CD8-positive, alpha-beta T cell (primary cell): ENCODE measurements at places on chromosomes 1 and 21. TPM values are rescaled to one million over a fixed set of nuclear protein-coding genes. Genes with fewer than 3 reads are reported as not detected.

DNA sequence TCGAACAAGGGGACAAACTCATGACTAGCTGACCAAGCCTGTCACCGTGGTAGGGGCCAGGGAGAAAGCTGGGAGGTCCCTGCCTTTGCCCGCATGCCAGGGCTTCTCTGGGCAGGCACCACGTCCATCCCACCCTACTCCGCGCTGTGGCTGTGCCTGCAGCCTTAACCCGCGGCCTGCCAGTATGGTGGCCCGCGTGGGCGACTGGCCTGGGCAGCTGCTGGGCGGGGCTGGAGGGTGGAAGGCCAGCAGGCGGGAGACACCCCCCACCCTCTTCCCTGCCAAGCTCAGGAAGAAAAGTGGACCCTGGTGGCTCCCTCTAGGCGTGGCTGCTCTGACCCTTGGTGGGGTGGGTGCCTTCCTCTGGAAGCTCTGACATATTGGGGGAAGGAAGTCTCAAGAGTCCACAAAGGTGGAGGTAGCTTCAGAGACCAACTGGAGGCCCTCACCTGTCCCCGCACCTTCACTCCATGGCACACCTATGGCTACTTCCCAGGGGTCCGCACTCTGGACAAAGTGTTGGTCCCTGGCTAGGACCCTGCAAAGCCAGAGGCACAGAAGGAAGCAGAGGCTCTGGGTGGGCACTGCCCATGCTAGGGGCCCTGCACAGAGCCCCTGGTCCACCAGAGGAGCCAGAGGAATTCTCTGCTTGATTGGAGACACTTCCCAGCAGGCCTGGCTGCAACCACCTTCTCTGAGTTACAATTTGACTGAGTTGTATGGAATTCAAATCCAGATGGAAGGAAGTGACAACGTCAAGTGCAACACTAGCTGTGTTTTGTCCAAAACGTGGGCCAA, 3.3 kb upstream of the SKI start:
- DNase-seq: no peak

DNA sequence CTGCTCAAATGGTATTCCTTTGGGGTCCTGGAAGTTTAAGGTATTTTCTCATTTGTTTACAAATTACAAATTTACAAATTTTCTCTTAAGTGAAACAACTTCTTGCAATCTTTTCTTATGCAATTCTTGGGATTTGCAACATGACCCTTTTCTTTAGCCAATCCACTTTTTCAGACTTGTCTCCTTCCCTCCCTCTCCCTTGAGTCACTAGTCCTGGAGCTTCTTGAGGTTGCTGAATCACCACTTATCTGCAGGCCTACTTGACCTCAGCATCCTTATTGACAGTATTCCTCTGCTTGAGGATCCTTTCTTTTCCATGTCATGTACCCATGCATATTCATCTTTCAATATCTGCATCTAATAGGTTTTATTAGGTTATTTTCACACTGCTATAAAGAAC, 302.8 kb upstream of the ADAMTS5 start:
- no peak for DNase-seq

DNA sequence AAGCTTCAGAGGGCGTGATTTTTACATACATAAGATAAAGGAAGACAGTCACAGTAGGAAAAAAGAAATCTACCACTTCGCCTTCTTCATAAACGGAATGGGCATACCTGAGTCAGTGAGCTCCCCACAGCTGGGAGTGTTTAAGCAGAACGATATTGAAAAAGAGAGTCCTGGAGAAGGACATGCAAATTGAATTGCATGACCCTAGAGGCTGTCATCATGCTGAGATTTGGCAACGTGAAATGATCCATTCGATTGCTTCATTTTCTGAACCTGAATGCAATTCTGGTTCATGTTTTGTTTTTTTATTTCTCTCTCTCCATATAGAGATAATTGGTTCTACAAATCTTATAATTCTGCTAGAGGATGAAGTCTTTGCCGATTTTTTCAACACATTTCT, 3.7 kb downstream of the RGSL1 start:
- no peak for DNase-seq

The CCDC18 gene
- total RNA-seq: 8.0 TPM

DNA sequence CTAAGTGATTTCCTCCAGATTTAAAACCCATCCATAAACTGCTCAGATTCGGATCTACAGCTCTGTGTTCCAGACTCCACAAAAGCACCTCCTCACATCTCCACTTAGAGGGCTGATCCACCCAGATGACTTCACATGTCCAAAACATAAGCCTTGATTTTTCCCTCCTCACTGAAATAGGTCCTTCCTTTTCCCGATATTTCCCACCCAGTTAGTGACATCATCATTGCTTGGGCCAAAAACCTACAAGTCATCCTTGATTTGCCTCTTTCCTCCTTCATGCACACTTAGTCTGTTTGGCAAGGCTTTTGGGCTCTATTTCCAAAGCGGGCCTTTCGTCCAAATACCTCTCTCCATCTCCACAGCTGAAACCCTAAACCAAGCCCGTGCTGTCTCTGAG, 32.3 kb downstream of the CCDC185 start:
- no peak for DNase-seq

The ETNK2 gene
- total RNA-seq: 17.0 TPM
